NCI-H1092 (cell line): ENCODE measurements at places on chromosomes 2 and 18.

DNA sequence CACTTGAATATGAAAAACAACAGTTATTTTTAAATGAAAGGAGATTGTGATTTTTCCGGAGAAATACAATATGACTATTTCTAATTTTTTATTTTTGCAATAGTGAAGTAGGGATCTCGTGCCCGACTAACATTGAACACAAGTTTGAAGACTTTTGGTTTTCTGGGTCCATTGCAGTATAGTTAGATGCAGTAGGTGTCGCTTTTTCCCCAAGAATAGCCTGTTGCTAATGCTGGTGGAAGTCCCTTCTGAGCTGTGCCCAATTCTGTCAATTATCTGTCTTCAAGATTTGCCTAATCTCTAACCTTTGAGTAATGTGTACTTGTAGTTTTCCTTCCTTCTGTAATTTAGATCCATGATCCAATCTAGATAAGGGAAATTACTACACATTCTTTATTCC, 36.5 kb downstream of the SEMA4F start:
- peak; percentile 27 for DNase-seq

DNA sequence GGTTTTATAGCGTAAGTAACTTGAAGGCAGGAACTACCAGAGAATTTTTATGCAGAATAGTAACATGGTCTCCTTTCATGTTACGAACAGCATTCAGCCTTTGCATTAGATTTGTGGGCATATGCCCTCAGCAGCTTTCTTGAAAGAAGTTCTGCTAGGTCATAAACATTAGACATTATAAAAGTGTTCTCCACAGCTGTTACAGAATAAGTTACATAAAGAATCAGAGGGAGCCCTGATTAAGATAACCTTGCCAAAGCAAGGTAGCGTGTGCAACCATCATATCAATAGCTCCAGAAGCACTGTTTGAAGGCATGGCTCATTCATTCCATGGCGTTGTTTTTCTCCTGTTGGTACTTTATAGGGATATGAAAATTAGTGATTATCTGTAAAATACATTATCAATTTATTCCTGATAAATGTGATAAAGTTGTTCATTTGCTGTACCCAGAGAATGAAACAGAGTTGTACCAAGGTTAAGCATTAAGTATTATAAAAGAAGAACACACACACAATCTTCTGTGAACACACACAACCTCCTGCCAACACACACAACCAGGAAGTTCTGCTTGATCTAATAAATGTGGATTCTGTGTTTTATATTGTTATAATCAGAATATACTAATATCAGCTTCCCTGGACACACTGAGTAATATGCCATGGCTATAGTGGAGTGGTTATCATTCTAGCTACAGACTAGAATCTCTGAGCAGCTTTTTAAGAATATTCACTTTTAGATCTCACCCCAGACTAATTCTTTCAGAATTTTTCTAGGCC, 286.7 kb upstream of the SLC39A10 start:
- DNase-seq = no peak

- no peak for DNase-seq
Measured at GRCh38 chr2:175937216-175937615, 64.9 kb downstream of the LNPK start.

DNA sequence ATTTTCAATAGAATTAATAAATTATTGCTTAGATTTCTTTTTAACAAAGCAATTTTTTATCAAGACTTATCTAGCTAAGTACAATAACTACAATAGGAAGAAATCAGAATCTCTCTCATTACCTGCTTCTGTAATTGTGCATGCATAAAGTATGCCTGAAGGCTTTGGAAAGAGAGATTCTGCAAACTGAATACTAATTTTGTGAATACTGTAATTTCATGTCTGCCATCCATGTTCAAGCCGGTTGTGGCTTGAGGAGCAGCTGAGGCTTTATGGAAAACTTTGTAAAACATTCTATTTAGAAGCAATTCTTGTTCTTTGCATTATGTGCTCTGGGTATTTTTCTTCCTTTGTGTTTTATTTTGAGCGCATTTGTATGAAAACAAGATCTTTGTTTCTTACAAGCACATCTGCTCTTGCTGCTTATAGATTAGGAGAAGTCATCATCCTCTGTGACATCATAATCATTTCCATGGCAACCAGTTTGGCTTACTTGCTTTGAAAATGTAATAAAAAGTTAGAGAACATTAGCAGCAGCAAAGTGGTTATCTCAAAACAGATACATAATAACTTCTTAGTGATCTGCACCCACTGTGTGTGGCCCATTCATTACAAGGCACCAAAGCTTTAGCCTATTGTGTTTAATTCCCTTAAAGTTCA, 16.0 kb upstream of the IKZF2 start:
- no peak for DNase-seq

GRCh38 chr18:814300-815084, 2.5 kb upstream of the YES1 start:
- DNase-seq = no peak

DNA sequence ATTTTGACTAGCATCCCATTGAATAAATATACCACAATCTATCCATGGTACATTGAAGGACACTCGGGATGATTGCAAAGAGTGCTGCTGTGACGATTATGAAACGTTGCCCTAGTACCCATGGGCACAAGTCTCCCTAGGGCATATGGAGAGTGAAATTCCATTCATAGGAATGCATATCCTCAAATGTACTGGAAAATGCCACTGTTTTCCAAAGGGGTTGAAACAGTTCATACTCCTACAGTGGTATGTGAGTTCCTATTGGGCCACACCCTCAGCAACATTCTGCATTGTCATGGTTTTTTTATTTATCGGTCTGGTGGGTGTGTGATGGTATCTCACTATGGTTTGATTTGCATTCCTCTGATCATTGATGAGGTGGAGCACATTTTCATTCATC, 130.6 kb downstream of the TWIST2 start:
- DNase-seq = no peak

DNA sequence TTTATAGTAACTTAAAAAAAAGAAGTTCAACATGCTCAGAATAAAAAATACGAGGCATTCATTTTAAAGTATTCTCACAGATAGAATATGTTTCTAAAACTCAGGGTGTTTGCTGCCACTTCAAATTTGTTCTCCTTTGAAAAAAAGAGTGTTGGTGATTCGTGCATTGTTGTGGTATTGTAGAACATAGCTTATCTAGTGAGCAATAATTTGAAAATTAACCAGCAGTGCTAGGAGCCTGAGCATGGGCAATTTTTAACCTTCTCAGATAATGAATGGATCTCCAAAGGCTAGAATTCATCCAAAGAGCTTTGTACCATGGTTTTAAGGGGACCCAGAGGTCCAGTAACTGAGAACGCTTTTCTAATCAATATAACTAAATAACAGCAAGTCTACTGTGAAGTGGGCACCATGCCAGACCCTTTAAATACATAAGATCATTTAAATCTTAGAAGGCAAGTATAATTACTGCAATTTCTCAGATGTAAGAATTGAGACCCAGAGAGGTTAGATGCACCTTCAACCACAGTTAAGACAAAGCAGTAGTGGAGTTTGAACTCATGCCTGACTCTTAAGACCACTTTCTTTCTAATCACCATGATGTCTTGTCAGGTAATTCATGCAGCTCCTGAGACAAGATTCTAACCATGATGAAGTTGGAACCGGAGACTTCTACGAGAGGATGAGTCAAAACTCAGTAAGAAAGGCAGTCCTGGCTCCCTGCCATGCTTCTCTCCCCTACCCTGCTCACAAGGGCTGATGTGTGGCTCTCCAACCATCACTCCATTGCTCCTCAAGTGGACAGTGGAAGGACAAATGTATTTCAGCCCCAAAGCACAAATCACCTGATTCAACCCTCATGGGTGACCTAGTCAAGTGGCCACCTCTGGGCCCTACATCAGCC, 3.4 kb downstream of the CYRIA start:
- DNase-seq = no peak

DNA sequence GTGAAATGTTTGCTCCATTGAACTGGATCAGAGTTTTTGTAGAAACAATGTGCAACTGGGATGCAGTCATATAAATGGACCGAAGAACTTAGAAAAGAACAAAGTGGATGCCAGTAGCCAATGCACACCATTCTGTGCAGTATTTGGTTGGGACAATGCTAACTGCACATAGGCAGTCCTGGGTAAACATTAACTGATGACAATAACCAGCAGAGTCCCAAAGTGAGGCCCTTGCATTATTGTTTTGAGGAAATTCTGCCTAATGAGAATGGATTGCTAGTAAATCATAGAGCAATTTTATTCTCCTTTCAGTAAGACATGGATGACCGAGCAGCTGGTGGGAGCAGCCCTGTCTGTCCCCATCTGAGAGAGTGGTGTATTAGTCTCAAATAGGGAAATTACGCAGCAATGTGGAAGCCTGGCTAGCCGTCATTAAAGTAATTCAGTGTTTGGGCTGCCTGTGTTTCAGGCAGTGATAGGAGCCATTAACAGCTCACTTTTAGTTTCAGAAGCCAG, 94.9 kb downstream of the KCTD1 start:
- no peak for DNase-seq

DNA sequence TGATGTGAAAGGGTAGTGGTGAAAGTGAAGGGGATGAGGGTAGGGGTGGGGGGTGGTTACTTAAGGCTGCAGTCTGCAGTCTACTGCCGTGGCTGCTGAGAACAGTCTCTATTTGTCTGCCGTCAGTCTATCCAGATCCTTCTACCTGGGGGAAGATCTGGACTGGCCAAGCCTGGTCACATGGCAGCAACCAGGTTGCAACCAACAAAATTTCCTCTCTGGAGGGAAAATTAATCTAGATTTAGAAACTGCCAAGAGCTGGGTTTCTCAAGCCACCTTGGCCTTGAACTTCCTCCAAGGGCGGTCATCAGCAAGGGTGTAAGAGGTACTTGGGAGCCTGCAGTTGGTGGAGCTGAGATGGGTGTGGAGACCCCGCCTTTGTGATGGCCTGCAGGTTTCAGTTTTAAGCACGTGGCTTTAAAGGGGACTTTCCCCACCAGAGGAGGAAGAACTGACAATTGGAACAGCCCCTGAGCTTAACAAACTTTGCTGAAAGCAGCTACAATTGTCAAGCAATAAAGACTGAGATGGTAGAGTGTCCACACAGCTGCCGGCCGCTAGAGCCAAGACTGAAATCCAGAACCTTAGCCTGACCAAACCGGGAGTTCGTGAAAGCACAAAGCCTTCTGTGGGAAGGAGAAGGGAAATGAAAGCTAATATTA, 31.4 kb upstream of the KCMF1 start:
- DNase-seq = no peak

GRCh38 chr2:40178171-40178778, 273.6 kb downstream of the SLC8A1 start:
- no peak for DNase-seq

- no peak for DNase-seq
Measured at GRCh38 chr18:45728336-45729010, 4.5 kb downstream of the SLC14A1 start.

- no peak for DNase-seq
Measured at GRCh38 chr2:71600555-71600954, 147.2 kb downstream of the DYSF start.

DNA sequence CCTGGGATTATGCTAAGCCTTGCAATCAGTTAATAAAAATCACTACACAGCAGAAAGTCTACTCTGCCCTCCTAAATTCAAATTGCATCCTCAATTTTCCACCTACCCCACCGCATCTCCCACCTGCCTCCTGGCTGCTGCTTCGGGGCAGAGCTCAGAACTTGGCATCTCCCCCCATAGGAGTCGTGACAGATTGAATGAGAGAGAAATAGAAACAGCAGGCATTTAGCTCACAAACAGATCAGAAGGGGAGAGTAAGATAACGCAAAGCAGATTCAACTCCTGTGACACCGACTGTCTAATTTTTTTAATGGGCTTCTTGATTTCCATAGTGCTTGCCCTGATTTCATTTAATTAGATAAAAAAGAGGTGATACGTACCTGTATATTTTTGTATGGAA, 24.7 kb upstream of the LRRC30 start:
- DNase-seq = no peak

DNA sequence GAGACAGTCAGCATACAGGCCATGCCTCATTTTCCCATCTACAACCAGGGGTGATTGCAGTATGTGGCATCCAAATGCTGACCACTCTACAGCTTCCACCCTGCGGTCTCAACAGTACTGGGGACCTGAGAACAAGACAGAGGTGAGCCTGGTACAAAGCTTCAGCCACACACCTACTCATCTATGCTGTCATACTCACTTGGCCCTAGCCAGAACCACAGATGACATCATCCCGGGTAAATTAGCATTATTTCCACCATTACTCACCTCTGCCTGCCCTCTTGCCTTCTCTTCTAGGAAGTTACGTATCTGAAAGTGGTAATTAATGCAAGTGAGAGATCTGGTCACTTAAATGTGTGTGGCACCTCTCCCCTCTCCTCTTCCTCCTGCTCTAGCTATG, 208.2 kb upstream of the ARL4C start:
- no peak for DNase-seq

GRCh38 chr2:222399038-222399783, 25.1 kb upstream of the SGPP2 start:
- DNase-seq = peak; percentile 65

- DNase-seq = no peak
Measured at GRCh38 chr18:77197073-77197472, 52.6 kb upstream of the GALR1 start.

DNA sequence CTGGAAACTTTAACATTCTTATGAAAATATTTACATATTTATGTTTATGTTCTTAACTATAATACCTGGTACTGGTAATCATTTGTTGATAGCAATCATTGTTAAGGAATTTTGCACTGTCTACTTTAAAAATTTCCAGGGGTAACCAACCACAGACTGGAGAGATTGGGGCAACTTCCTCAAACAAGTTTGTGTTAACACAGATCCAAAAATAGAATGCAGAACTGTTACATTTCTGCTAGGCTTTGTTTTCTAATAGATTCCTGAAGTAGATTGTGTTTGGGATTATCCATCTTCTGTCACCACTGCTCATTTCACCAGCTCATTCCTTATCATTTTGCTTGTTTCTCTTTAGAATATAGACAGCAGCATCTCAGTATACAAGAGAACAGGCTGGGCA, 23.7 kb downstream of the RNF125 start:
- no peak for DNase-seq

DNA sequence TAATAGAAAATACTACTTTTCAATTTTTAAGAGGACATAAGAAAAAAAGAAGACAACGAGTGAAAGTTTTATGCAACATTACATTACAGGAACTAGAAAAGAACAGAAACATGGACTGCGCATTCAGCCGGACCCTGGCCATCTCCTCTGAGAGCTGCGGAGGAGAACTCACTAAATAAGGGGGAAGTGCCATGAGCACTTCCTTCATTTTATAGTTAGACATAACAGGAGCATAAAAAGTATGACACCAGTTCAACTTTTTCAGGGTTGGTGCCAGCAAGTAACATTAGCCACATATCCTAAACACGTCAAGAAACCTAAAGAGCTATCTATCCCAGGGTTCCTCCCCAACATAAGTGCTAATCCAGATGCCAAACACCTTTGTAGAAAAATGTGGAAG, 78.0 kb upstream of the SERTAD2 start:
- DNase-seq = no peak

DNA sequence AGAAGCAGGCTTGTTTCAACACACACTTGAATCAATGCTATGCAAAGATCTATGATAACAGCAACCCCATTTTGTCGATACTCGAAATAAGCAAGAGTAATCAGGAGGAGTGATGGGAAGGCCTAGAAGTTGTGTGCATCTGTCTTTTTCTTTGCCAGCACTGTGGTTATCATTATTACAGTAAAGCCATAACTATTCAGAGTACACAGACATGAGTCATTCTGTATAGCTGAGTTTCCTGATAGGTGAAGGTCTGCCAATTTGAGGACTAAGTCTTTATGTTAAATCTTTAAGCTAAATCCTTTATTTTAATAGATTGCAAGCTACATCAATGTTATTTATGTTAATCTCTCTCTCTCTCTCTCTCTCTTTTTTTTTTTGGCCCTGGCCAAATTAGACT, 1344.4 kb upstream of the CELF4 start:
- no peak for DNase-seq

- no peak for DNase-seq
Measured at GRCh38 chr2:236338495-236339184, 74.4 kb upstream of the ASB18 start.
